SJSA1 (cell line): ENCODE measurements at places on chromosomes 3 and 15. TPM values are rescaled to one million over a fixed set of nuclear protein-coding genes. Genes with fewer than 3 reads are reported as not detected.

- peak overlapping the region; percentile 84 for H3K4me3 ChIP-seq
- peaks cover 11% of the 10 kb centered on the region for H3K4me1 ChIP-seq
- H3K27me3 ChIP-seq, result no peaks in the 10 kb centered on the region
- H3K27ac ChIP-seq, result peak overlapping the region; percentile 34; the same call in 1 of the 2 replicates
- peak; percentile 73 for DNase-seq
Observed at GRCh38 chr3:48847053-48847503, 596 bp downstream of the PRKAR2A start.

GRCh38 chr3:69675786-69676530, 63.3 kb upstream of the MITF start:
- H3K27me3 ChIP-seq, result no peaks in the 10 kb centered on the region; the same call in 1 of the 2 replicates
- no peak overlapping the region for H3K4me3 ChIP-seq
- no peak overlapping the region for H3K27ac ChIP-seq
- DNase-seq, result no peak
- no peaks in the 10 kb centered on the region; the same call in 1 of the 2 replicates for H3K4me1 ChIP-seq
- H3K36me3 ChIP-seq, result no peaks in the 10 kb centered on the region

GRCh38 chr3:145197821-145198220, 963.2 kb downstream of the PLOD2 start:
- H3K4me3 ChIP-seq, result no peak overlapping the region
- no peak for DNase-seq
- H3K27ac ChIP-seq, result no peak overlapping the region
- no peaks in the 10 kb centered on the region for H3K36me3 ChIP-seq
- H3K27me3 ChIP-seq, result no peaks in the 10 kb centered on the region

DNA sequence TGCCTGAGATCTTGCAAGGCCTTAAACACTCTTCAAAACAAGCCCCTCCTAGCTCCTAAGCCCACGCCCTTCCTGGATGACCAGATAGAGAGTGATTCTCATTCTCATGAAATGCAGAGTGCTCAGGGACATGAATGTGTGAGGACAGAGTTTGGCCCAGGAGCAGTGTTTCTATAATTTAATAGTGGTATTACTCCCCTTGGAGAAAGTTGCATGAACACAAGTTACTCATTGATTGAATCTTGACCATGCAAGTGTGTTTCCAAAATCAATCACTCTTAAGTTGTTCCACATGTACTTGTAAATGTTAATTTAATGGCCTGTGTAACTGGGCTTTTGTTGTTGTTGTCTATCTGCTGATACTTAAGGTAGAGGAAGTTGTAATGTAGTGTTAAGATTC, 181.6 kb downstream of the ADAMTSL3 start:
- no peak overlapping the region for H3K27ac ChIP-seq
- no peak for DNase-seq
- no peaks in the 10 kb centered on the region for H3K27me3 ChIP-seq
- H3K4me1 ChIP-seq, result no peaks in the 10 kb centered on the region
- H3K4me3 ChIP-seq, result no peak overlapping the region
- no peaks in the 10 kb centered on the region for H3K36me3 ChIP-seq

GRCh38 chr15:90760661-90761232, 43.6 kb downstream of the BLM start:
- peaks cover 52% of the 10 kb centered on the region for H3K36me3 ChIP-seq
- no peak overlapping the region for H3K4me3 ChIP-seq
- H3K27ac ChIP-seq, result no peak overlapping the region
- H3K27me3 ChIP-seq, result no peaks in the 10 kb centered on the region
- peaks cover 20% of the 10 kb centered on the region for H3K4me1 ChIP-seq
- no peak for DNase-seq

DNA sequence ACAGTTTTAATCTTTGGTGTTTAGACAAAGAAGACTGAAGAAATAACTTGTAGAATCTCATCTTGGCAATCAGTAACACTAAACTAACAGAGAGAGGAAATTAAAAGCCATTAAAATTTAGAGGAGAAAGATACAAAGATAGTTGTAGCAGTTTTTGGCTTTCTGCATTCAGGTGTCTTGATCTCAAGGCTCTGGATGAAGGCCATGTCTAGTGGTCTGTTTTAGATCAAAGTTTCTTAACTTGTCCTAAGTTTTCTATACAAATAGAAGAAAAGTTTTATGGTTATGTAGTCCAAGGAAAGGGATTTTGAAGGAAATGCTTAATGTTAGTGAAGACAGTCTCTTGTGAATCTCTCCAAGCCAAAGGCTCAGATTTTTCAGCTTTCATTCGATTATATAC, 222.9 kb downstream of the BCHE start:
- no peak for DNase-seq
- no peaks in the 10 kb centered on the region for H3K27me3 ChIP-seq
- H3K27ac ChIP-seq, result no peak overlapping the region
- no peaks in the 10 kb centered on the region for H3K4me1 ChIP-seq

DNA sequence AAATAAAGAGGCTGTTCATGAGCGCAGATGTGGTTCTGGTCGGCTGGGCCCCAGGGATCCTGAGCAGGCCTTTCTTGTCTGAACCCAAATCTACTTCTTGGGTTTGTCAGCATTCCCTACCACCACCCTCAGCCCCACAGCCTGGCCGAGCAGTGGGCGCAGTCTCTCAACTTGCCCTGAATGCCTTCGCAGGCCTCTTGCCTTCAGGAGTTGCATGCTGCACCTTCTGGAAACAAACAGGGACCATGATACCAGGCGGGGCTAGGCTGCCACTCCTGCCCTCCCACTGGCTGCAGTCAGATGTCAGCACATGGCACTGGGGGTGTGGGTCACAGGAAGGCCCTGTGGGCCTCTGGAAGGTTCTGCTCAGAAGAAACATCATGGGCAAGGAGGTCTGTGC, 13.2 kb upstream of the C15orf39 start:
- no peaks in the 10 kb centered on the region for H3K27me3 ChIP-seq
- DNase-seq, result no peak
- H3K27ac ChIP-seq, result no peak overlapping the region
- H3K36me3 ChIP-seq, result no peaks in the 10 kb centered on the region
- H3K4me1 ChIP-seq, result no peaks in the 10 kb centered on the region

DNA sequence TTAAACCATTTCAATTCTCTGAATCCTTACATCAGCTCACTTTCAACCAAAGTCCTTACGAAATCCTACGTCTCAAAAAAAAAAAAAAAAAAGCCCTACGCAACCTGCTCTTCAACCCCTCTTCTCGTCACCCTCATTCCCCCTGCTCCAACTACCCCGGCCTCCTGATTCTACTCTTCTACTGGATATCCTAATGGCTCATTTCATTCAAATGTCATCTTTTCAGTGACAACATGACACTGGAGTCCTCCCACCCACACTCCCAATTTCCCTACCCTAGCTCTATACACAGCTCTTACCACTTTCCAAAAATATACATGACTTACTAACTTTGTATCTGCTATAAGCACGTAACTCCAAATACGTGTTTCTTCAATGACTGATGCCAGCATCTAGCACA, 11.5 kb downstream of the UBP1 start:
- H3K27ac ChIP-seq, result no peak overlapping the region

DNA sequence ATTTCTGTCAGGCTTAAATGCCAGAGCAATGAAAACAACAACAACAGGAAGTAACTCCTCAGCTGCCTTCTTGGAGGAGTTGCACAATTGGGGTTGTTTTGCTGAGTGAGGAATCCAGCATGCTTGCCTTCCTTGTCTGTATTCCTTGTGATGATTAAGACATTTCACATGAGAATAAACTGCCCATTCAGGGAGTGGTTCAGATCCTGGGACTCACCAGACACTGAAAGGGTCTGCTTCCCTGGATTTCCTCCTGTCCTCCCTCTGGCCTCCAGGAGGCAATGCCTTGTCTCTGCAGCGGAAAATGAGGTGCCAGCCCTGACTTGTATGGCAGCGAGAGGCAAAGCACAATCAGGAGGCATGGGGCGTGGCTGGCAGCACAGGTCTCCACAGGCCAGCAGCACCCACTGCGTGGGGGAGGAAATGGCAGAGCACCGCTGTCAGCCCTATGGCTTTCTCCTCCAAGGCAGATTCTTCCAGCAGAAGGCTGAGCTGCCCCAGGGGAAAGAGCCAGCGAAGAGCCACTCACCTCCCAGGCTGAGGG, 41.5 kb downstream of the RBP2 start:
- H3K36me3 ChIP-seq, result no peaks in the 10 kb centered on the region
- no peak overlapping the region for H3K4me3 ChIP-seq
- H3K27ac ChIP-seq, result no peak overlapping the region
- no peaks in the 10 kb centered on the region for H3K4me1 ChIP-seq
- no peaks in the 10 kb centered on the region for H3K27me3 ChIP-seq
- no peak for DNase-seq

DNA sequence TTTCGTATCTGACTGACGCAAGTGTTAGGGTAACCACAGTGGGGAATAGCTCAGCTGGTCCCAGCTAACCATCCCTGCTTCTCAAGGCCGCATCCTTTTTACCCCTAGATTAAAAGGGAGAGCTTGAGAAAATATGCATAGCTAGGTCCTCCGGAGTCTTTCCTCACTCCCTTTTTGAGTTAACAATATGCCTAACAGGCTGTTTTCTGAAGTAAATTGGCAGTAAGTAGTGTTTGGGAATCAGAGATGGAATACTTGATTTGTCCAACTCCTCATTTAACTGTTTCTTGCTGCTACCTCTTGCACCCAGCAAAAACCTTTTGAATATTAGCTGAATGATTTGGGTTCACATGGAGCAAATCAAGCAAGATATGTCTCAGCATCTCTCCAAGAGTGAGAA, 326.1 kb downstream of the LPP start:
- peaks cover 16% of the 10 kb centered on the region for H3K36me3 ChIP-seq
- H3K27me3 ChIP-seq, result no peaks in the 10 kb centered on the region
- no peak for DNase-seq

DNA sequence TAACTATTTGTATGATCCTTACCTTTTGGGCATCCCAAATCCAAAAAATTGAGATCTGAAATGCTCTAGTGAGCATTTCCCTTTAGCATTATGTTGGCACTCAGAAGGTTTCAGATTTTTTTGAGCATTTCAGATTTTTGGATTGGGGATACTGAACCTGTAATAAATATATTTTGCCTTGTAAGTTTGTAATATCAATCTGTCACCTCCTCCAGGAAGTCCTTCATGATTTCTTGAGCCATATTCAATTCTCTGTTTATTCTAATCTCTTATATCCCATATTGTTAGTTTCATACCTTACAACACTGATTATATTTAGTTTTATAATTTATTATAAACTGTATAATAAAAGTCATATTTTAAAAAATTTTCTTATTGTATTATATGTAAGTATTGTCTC, 215.2 kb downstream of the BBX start:
- H3K27ac ChIP-seq, result no peak overlapping the region
- no peaks in the 10 kb centered on the region for H3K4me1 ChIP-seq
- H3K4me3 ChIP-seq, result no peak overlapping the region
- H3K36me3 ChIP-seq, result no peaks in the 10 kb centered on the region

DNA sequence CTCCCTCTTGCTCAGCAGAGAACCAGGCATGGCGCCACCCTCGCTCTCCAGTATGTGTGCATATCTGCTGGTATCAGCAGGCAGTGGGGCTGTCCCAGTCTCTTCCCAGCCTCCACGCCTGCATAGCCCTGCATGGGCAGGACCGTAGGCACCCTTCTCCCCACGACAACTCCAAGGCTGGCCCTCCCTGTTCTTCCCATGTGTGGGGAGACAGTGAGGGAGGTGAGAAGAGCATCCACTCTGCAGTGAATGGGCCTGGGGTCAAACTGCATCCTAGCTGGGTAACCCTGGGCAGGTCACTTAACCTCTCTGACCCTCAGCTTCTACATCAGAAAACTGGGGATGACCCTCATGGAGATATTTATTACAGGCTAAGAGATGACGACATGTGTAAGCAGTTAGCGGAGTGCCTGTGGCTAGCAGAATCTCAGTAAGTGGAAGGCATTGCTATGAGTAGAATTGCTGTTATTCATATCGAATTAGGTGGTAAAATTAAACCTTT, 13.3 kb upstream of the SSUH2 start:
- peaks cover 31% of the 10 kb centered on the region for H3K4me1 ChIP-seq
- H3K27me3 ChIP-seq, result no peaks in the 10 kb centered on the region
- no peak overlapping the region for H3K4me3 ChIP-seq
- 0 out of 2 replicates have a peak overlapping the region, but pooled peaks have one; percentile 13 for H3K27ac ChIP-seq
- DNase-seq, result no peak

DNA sequence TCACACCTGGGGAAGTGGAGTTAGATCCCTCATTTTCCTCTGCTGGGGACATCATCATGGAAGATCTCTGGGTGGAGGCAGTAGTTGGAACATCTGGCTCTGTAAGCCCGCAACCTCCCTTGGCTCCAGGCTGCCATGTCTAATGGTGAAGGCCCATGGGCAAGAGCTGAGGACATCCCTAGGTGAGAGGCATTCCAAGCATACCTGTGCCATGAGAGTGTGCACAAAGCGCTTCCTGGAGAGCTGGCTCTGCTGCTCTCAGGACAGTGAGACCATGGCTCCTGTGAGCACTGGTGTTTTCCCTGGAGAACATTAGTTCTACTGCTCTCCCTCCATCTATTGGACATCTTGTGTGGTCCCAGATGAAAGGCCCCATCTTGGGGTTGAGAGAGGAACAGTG, 7.7 kb downstream of the MAPKAPK3 start:
- DNase-seq, result no peak
- no peaks in the 10 kb centered on the region for H3K27me3 ChIP-seq
- no peak overlapping the region for H3K27ac ChIP-seq
- H3K36me3 ChIP-seq, result no peaks in the 10 kb centered on the region

- H3K27ac ChIP-seq, result no peak overlapping the region
- DNase-seq, result no peak
Observed at GRCh38 chr3:141306276-141306675, 62.0 kb upstream of the ZBTB38 start.

- H3K27ac ChIP-seq, result no peak overlapping the region
- H3K36me3 ChIP-seq, result no peaks in the 10 kb centered on the region
- no peak overlapping the region for H3K4me3 ChIP-seq
- DNase-seq, result no peak
Observed at GRCh38 chr3:41000471-41000870, 198.8 kb upstream of the CTNNB1 start.

- no peaks in the 10 kb centered on the region for H3K27me3 ChIP-seq
- H3K36me3 ChIP-seq, result no peaks in the 10 kb centered on the region
- H3K27ac ChIP-seq, result no peak overlapping the region
- no peaks in the 10 kb centered on the region for H3K4me1 ChIP-seq
- DNase-seq, result no peak
- H3K4me3 ChIP-seq, result no peak overlapping the region
Observed at GRCh38 chr3:196192036-196192523, 19.1 kb downstream of the ZDHHC19 start.

The ZNF80 gene
- total RNA-seq, result not detected in 2 replicates

The CCDC39 gene
- total RNA-seq, result not detected in 2 replicates

The CDCP1 gene
- 0.18 and 0.56 TPM in 2 replicates for total RNA-seq

The PCSK6 gene
- 0.44 and 1.7 TPM in 2 replicates for total RNA-seq

The SLC9C1 gene
- not detected in 2 replicates for total RNA-seq

The ZNF502 gene
- 0.79 TPM in 1 of 2 replicates, not detected in the other for total RNA-seq
